ENCODE measurements at places on chromosomes 2 and 18.
A peak's percentile ranks its signal among the peaks of the same experiment; 100 is the strongest.

DNA sequence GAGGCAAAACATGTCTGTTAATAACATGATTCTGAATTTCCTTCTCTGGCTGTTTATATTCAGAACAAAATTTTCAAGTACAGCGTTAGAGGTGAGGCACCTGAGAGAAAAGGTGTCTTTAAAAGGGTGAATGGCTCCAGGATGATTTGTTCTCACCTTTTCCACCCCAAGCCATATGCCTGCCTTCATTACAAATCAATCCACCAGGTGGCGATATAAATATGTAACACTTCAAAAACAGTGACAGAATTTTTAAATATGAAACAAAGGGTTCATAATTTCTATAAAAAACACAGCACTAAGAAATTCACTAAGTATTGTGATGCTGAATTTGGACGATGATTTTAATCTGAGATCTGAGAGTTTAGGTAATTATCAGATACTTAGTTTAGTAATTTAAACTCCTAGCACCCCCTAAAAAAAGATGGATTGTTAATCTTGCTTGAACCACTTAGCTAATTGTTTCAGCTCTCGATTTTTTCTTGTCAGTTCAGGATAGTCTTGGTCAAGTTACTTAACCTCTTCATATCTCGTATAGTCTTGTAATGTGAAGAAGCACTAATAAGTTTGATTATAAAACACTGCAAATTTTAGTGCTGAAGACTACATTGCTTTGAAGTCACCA, 528.8 kb downstream of the CPS1 start:
- no peak for DNase-seq

DNA sequence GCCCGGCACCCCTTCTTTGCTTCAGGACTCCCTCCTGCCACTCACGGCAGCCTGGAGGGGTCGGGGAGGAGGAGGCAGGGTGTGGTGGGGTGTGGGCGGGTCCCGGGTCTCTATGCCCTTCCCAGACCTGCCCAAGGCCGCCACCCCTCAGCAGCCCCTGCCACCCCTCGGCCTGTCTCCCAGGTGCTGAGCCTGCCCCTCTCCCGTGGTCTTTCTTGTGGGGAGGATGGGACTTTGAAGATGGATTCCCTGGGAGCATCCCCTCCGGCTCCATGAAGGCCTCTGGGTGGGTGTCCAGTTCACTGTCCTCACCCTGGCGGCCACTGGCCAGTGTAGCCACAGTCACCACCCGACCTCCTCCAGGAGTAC, 23.2 kb downstream of the KCNIP3 start:
- no peak for DNase-seq

DNA sequence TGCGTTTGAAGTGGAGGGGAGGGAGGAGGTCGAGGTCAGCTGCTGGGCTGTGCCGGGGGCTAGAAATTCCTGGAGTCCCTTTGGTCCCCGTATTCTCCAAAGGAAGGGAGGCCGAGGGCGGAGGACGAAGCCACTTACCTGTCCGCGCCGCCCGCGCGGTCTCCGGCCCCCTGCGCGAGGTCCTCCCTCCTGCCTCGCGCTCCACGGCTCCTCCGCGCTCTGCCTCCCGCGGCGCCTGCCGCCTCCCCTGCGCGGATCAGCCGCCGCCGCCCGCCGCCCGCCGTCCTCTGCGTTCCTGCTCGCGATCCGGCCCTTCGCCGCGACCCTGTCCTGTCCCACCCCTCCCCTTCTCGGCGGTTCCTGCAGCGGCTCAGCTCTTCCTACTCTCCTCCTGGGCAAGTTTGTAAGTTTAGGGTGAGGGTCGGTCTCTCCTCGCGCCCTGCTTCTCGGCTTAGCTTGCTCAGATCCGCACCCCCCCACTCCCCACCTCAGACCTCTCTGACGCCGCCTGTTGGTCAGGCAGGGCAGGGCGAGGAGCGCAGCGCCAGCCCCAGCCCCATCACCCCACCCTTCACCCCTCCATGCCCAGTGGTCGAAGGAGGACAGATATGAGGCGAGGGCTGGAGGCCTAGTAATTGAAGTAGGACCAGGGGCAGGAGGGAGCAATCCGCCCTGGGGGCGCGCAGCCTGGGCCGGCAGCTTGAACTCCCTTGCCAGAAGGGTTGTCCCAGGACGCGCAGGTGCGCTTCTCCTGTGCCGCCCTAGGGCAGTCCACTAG, 9.7 kb upstream of the SKOR2 start:
- DNase-seq, result no peak

GRCh38 chr2:15664273-15665066, 72.8 kb downstream of the DDX1 start:
- no peak for DNase-seq

- DNase-seq, result no peak
These were observed 87.9 kb downstream of the ZNF804A start for GRCh38 chr2:184685999-184686841.

DNA sequence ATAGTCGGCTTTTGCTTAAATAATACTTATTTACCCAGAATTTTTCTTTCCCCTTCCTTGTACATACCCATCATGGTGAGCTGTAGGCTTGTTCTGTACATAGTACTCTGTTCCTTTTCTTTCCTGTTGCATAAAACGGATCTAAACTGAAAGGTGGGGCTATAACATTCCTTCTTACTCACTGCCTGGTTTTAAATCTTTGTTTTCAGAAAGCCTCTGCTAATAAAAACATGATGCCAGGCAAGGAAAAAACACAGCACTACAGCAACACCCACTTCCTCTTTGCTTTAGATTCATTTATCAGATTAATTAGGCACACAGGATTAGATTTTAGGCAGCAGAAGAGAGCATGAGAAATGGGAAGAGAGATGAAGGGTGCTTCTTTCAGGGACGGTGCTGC, 19.6 kb upstream of the STON1 start:
- no peak for DNase-seq

GRCh38 chr2:98487806-98488189, 43.1 kb downstream of the INPP4A start:
- DNase-seq, result peak; percentile 55

- DNase-seq, result no peak
These were observed 1.7 kb upstream of the BCL2 start for GRCh38 chr18:63321291-63321690.

GRCh38 chr18:51425889-51426288, 228.4 kb upstream of the MEX3C start:
- DNase-seq, result no peak

DNA sequence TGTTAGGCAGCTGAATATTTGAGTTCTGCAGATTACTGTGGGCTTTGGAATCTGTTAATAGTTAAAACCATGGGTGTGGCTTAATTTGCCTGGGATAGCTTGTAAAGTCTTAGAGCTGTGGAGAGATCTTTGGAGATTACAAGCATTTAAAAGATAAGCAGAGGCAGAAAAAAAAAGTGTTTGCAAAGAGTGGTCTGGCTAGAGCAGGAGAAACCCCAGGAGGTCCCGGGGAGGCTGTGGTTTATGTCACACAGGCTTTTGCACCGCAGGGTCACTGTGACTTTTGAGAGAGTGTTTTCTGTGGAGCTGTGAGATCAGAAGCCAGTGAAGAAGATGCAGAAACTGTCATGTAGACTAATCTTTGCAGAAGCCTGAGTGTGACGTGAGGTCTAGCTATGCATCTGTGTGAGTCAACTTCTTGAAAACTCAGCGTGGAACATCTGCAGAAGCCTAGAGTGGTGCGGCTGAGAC, 49.0 kb downstream of the SETBP1 start:
- no peak for DNase-seq

GRCh38 chr2:145724311-145724898, 1204.5 kb upstream of the ZEB2 start:
- DNase-seq, result no peak

DNA sequence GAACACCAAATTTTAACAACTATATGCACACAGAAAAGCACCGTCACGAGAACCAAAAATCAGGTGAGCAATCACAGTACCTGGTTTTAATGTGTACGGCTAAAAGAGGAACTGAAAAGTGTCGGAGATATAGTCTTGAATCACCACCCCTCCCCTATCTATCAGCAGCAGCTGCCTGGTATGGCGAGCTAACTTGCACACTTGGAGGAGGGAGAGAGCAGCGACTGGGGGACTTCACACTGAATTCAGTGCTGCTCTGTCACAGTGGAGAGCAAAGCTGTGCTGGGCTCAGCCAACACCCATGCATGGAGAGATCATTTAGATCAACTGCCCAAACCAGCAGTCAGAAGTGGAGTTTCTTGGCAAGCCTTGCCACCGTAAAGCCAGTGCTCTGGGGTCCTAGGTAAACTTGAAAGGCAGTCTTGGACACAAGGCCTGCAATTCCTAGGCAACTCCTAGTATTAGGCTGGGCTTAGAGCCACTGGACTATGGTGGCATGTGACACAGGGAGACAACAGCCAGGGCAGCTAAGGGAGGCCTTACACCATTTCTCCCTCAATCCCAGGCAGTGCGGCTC, 89.2 kb upstream of the CD226 start:
- DNase-seq, result no peak

GRCh38 chr18:9643549-9643948, 29.2 kb upstream of the PPP4R1 start:
- DNase-seq, result no peak

DNA sequence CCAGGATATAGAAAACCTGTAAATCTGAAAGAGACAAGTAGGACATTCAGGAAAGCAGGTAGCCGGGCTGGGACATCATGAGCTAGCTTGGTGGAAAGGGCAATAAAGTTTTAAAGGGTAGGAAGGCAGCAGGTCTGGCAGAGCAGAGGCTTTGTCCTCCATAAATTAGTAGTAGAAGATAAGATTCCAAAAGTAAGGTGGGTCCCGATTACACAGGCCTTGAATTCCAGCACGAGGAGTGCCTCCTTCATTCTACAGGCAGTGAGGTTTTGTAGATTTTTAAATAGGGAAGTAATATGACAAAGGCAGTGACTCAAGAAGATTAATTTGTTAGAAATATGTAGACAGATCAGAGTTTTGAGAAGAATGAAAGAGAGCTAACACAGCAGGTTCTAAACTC, 160.7 kb downstream of the DTNB start:
- DNase-seq, result no peak

GRCh38 chr2:237733677-237734300, 64.8 kb upstream of the RBM44 start:
- DNase-seq, result no peak

DNA sequence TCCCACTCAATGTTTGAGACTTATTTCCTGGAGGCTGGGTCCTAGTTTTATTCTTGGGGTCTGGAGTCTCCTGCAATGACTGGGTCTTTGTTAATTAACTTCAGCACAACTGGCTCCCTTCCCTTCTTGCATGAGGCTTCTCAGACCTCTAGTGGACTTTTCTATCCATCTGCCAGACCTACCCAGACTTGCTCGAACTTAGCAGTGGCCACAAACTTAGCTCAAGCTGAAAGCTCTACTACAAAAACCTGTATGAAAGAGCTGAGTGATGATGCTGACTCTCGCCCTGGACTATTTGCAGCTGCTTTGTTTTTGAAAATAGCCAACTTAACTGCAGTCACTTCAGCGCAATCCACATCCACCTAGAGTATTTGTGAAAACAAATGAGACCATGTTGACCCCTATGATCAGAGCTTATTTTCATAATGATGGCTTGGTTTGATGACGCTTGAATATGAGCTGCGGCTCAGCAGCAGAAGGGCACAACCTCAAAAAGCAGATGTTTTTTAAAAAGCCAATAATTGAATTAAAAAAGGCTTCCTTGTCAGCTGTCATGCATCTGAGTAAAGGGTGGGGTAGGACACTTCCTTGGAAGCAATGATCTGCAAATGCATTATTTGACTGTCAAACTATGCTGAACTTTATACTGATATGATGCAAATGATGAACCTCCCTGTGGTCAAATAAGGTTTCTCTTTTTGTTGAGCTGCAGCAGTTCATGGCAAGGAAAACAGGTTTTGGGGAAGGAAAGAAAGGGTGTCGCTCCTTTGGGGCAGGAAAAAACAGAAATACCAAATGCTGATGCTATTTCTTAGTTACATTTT, 10.6 kb upstream of the ANXA4 start:
- DNase-seq, result no peak

GRCh38 chr2:43616967-43617680, 19.9 kb upstream of the PLEKHH2 start:
- DNase-seq, result no peak

- no peak for DNase-seq
These were observed 48.7 kb upstream of the CD226 start for GRCh38 chr18:69996417-69996816.

GRCh38 chr18:40897884-40898283, 1057.2 kb upstream of the PIK3C3 start:
- no peak for DNase-seq

DNA sequence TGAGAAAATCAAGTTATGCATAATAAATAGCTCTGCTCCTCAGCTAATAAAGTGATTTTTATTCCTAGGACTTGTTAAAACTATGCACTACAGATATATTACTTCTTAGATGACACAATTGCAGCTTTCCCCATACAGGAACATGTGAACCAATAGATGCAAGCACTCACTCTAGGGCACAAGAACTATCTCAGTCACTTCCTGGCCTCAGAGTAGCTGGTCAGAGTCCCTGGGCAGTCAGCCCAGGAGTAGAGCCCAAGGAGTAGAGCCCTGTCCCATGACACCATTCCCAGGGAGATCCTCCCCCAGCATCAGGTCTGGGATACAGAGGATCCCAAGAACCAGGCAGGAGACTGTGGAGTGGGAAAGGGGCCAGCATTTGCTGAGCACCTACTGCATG, 2.7 kb downstream of the TNS1 start:
- no peak for DNase-seq

- no peak for DNase-seq
These were observed 11.3 kb downstream of the SLC14A2 start for GRCh38 chr18:45626330-45627203.

GRCh38 chr2:178072383-178073301, at the start of gene PDE11A:
PDE11A (minus strand) TSS chr2:178072777; CDS start chr2:178072437, 340 bp downstream.
- peak; percentile 27 for DNase-seq
